ENCODE measurements at places on chromosomes 12 and 14.

DNA sequence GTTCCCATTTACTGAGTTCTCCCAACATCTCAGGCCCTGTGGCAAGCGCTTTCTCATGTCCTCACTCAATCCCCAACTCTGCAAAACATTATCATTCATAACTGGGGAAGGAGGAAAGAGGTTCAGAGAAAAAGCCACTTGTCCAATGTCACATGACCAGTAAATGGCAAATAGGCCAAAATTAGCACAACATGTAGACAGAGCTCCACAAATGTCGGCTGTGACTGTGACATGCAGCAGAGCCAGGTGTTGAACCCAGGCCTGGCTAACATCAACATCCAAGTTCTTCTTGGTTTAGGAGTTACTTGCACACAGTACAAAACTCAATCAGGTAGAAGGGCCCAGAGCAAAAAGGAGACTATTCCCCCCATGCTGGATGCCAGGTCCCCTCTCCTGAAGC lies 10.8 kb downstream of the KCTD10 start:
- DNase-seq = no peak

DNA sequence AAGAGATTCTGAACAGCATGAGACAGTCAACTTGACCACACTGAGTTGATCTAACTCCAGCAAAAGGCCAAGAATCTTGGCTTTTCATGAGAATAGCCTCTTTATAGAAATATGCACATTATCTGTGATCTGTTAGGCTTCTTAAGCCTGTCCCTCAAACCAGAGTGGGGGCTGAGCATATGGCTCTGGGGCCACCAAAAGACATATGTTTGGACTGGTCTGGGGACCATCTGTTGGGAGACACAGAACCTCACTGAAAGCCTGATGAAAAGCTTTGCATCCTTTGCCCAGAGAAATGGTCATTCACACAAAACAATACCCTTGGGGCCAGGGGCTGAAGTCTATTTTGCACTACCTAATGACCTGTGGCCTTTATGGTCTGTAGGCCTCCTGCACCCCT lies 165.3 kb upstream of the PRMT8 start:
- no peak for DNase-seq

DNA sequence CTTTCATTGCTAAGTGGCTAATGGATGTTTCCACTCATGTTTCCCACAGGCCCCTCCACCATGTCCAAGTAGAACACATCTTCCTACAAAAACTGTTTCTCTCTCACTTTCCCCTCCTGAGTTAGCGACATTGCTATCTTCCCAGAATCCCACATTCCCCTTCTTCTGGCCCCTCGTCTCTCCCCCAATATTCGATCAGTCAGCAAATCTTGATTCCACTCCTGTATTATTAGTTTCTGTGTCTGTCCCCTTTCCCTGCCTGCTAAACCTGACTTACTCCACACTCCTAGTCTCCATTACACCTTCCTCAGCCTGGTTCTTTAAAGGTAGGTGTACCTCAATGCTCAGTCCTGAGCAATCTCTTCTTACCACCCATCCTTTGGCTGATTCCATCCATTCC lies 19.3 kb upstream of the SAMD4A start:
- no peak for DNase-seq

- DNase-seq = no peak
Observed at GRCh38 chr14:31877255-31877798, 199.8 kb upstream of the ARHGAP5 start.

DNA sequence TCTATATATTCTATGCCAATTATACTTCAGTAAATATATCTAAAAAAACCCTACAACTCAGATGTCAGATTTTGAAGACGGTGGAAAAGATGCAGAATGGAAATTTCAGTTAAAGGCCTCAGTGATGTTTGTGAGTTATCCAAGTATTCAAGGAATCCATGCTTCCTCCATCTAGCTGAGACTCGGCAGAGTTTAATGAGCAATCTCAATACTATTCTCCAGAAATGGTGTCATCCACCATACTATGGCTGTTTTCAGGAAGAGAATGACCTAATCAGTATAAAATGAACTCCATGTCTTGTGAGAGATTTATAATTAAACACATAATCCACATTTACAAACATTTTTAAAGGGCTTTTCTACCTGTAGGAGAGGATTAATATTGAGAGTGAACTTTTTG lies 66.0 kb downstream of the KLHL28 start:
- no peak for DNase-seq

DNA sequence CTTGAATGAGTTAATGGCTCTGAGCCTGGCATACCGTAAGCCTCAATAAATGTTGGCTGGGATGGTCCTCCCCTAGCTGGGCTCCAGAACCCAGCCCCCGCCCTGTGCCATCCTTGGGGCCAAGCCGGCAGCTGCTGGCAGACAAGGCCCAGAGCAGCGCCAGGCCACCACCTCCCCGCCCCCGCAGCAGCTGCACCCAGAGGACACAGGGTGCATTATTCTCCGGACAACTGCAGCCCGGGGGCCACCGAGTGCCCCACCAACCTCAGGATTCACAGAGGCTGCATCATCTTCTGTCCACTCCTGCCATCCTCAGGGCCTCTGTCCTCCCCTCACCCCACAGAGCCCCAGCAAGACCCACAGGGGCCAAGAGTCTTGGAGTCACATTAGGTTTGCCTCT lies 92.7 kb downstream of the NCOR2 start:
- DNase-seq = no peak

- DNase-seq = no peak
Observed at GRCh38 chr12:126761420-126761819, 1505.5 kb upstream of the TMEM132C start.

DNA sequence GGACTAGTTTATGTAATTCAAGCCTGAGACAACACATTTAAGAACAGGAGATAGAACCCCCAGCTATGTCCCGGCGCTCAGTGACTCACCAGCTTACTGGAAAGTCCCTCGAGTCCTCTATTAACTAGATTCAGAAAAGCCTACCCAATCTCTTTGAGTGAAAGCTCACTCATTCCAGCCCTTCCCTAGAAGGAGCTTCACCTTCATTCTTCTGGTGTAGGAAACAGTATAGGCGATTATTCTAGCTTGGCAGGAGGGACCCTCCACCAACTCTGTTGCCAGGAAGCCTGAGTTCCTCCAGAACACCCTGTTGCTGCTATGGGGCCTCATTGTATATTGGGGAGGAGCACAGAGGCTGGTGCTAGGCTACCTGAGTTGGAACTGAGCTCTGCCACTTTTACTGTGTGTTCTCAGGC lies 57.2 kb upstream of the AEBP2 start:
- no peak for DNase-seq

- no peak for DNase-seq
Observed at GRCh38 chr12:105444653-105445102, 114.2 kb downstream of the C12orf75 start.

DNA sequence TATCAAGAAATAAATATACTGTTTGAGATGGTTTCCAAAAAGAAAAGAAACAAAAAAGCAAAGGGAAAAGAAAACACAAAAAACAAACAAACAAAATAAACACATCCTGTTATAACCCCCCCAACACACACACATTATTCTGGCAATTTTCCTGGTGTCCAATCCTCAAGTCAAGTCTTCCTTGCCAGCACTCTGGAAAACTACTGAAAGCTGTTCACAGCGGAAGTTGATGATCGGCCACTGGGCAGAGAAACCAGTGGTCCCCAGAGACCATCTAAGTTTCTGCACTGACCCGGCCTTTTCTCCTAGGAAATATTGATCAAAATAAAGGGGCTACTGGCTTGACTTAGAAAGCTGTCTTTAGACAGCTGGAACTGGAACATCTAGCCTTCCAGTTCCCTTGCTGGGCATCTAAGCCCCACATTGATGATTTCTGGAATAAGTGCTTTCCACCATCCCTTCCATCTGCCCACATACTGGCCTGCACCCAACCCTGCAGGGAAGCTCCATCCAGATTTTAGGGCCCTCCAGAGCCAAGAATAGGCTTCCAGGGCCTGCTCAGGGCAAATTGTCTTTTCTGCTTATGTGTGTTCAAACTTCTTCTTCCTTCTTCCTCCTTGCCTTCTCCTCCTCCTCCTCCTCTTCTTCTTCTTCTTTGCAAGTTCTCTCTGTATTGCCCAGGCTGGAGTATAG lies 11.6 kb upstream of the PPP1CC start:
- no peak for DNase-seq

DNA sequence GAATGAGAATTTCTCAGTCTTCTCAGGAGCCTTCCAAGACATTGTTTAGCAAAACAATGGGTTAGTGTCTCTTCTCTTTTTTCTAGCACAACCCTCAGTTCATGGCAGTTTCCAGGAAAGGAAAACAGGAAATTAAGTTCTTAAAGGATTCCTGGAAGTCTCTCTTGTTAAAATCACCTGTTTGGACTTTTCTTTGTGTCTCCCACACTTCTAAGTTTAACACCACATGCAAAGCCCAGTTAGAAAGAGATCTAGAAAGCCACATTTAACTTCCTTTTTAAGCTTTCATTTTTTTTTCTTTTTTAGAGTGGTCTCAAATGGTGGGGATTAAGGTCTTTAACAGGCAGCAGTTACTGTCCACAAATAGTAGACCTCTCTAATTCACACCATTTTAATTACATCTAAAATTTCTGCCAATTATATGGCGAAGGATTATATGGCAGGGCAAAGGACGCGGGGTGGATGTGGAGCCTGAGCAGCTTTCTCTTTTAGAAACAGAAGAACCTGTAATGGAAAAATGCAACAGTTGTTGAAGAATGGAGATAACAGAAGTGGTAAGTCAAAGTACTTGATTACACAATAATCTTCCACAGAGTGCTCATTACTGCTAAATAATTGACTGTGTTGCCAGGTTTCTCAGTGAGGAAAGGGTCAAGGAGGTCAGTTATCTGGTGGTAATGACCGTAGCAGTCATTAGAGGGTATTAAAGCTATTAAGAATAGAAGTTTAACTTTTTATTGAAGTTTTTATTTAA lies 298.6 kb downstream of the AKAP6 start:
- no peak for DNase-seq

GRCh38 chr12:132106921-132107320 lies 37.2 kb downstream of the DDX51 start:
- no peak for DNase-seq

DNA sequence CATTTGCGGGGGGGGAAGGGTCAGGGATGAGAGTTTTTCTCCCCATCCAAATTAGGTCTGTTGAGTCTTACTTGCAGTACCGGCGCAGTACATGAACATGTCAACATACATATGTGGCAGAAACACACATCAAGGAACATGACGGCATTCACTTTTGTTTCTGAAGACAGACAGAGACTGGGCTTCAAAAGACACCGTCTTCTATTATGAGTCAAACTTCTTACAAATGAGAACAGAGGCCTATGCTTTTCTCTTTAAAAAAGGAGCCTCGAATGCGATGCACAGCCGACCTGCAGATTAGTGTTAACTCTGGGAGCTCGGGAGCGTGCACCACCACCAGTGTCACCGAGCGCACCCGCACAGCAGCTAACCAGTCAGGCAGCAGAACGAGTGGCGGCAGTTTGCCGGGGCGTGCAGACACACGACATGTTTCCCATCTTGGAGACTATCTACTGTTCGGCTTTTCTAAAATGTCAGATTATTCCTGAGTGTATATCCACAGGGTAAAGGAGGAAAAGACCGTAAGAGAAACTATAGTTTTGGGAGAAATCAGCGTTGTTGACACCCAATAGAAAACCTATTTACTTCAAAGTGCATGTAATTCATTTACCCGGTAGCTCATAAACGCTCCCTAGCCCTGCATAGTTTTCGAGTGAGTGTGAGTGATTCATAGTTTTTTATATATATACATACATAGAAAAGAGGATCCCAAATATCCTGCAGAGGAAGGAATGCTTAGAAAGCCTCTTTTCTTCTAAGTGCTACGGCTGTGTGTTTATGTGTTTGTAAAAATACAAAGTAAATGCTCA lies 33.0 kb downstream of the UBR7 start:
- DNase-seq = no peak

- no peak for DNase-seq
Observed at GRCh38 chr12:19234171-19234704, 104.7 kb downstream of the PLEKHA5 start.

DNA sequence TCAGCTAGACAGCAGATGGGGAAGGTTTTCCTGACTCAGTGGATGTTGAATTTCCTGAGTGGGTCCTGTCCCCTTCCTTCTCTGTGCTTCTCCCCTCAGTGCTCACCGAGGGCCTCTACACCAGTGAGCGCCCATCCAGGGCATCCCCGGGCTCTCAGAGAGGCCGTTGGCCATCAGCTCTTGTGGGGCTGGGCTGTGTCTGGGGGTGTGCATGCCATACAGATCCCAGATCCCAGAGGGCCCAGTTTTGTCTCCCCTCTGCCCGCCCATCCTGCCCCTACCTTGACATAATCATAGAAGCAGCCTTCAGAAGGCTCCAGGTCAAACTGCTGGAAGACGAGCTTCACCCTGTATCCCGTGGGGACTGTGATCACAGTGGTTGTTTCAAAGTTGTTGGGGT lies 1.1 kb downstream of the C1R start:
- DNase-seq = no peak

GRCh38 chr14:75350505-75351060 lies 72.0 kb downstream of the FOS start:
- DNase-seq = no peak

DNA sequence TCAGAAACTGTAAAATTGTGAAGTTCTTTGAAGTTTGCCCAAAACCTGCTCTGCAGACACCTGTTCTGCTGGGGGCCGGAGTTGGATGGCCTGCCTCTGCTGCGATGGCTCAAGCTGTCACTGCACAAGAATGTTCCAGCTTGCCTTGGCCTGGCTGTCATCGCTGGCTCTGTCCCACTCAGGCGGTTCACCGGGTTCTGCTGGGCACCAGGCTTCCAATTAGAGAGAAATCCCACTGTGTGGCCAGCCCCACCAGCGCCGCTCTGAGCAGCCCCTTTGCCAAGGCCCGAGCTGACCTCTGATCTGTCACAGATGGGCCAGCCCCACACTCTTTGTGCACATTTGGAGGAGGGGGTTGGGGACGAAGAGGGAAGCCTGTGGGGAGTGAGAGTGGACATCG lies 71.7 kb upstream of the GPATCH2L start:
- no peak for DNase-seq

GRCh38 chr12:28089338-28089737 lies 100.9 kb upstream of the CCDC91 start:
- no peak for DNase-seq

- no peak for DNase-seq
Observed at GRCh38 chr14:32820181-32820580, 118.5 kb upstream of the NPAS3 start.
